ENCODE measurements at places on chromosomes 5 and 9.

DNA sequence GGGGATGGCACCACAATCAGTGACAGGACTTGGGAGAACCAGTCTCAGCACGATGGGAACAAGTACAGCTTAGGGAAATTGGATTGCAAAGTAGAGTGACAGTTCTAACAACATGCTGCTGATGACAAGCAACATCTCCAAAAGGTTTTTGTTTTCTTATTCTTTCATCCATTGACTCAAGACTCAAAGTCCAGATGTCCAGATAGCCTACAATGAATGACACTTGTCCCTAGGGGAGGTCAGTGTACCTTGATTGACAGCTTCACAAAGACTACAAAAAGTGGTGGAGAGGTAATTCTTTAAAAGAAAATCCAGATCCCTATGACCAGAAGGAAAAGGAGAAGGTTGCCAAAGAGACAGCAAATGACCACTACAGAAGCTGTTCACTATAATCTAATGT lies 323.9 kb downstream of the TMEM232 start:
- DNase-seq: no peak

DNA sequence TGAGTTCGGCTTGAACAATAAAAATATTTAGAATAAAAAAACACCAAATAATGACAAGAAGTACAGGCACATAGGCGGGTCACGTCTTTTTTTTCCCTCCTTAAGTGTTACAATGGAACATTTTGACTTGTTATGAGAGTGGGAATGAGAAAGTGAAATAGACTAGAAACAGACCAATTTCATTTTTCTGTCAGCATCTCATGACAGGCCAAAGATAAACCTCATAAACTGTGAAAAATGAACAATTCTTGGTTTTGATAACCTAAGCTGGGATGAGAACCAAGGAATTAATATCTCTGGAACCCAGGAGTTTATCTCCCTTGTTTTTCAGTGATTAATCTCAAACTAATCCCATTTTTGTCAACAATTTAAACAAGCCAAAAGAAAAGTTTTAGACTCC lies 299.5 kb downstream of the SLIT3 start:
- DNase-seq: no peak

GRCh38 chr9:38686933-38687332 lies 33.0 kb downstream of the FAM240B start:
- DNase-seq: no peak

DNA sequence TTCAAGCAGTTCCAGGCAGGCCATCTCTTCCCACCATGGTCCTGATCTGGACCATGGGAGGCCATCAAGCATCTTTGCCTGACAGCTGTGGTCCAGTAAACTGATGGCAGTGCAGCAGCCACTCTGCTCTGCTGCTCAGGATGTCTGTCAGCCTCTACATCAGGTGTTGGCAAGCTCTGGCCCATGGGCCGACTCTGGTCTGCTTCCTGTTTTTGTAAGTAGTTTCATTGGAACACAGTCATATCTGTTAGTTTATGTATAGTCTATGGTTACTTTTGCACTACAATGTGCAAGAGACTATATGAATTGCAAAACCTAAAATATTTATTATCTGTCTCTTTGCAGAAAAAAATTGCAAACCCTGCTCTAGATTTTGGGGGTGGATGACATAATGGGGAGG lies 225.0 kb downstream of the KCTD16 start:
- DNase-seq: no peak

GRCh38 chr9:34983209-34983608 lies 6.3 kb upstream of the DNAJB5 start:
- DNase-seq: no peak

DNA sequence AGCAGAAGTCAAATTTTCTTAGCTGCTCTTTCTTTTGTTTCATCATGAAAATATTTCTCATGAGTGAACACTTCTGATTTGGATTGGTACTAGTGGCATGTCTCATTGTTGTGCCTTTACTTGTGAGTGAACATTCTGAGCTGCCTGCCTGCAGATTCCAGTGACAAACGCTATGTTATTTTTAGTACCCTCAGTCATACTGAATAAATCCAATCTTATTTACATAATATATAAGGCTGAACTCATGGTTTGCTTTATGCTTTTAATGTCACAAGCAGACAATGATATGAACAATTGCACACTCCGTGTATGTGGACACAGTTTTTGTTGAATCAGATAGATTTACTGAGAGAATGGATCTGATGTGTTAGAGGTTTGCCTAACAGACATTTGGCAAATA lies 67.8 kb downstream of the ACTBL2 start:
- DNase-seq: no peak

DNA sequence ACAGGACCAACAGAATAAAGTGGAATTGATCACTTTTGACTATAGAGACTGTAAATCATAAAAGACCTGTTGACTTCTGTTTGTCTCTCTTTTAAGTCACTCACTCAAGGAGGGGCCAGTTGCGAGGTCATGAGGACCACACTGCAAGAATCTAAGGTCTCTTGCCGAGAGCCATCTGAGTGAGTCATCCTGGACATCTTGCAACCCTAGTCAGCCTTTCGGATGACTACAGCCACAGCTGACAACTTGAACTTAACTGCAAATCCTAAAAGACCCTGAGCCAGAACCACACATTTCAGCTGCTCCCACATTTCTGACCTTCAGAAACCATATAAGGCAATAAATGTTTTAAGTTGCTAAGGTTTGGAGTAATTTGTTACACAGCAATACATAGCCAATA lies 129.7 kb upstream of the RAD23B start:
- no peak for DNase-seq

GRCh38 chr9:96116275-96117064 lies 185.5 kb downstream of the HSD17B3 start:
- DNase-seq: no peak

DNA sequence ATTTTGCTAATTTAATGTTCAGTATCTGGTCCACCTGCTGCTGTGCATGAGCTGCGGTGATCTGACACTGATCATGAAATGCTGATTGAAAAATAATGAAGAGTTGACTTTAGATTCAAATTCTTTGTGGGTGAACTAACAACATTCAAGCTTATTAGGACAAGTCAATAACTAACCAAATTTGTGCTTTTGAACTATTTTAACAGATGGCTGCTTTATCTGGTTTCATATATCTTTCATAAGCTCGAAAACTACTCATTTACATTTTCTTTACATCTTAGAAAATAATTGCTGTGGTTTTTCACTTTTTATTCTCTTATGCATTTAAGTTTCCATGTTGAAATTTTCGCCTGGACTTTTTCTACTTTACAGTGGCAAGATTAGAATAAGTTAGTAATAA lies 274.8 kb upstream of the CCNG1 start:
- no peak for DNase-seq

DNA sequence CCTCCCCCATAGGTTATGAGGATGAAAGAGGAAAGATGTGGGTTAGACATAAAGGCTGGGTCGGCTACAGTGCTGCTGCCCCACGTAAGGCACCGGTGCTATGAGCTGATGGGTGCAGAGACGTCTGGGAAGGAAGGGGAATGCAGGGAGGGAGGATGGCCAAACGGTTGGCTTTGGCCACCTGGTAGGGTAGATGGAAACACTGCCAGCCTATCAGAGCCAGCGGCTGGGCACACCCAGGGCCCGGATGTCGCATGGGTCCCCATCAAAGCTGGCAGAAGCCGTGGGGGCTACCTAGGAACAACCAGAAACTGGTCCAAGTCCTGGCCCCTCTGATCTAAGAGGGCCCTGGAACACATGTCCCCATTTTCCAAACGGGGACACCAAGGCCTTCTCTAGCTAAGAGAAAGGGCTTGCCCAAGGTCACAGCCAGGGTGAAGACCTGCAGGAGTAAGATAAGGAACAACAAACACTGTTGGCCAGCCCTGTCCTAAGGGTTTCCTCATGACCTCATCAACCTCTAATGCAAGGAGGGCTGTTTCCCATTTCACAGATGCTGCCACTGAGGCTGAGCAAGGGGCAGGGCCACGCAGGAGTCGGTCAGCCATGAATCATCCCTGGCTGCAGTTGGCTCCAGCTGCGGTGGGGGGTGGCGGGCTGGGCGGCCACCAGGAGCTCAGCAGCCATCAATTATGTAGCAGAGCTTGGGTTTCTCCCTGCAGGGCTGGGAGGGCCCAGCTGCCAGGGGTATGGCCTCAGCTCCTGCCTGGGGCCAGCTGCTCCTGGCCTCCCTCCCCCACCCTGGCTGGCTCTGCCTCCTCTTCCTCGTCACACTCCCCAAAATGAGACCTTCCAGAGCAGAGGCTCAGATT lies 4.9 kb downstream of the SH3GLB2 start:
- DNase-seq: no peak

DNA sequence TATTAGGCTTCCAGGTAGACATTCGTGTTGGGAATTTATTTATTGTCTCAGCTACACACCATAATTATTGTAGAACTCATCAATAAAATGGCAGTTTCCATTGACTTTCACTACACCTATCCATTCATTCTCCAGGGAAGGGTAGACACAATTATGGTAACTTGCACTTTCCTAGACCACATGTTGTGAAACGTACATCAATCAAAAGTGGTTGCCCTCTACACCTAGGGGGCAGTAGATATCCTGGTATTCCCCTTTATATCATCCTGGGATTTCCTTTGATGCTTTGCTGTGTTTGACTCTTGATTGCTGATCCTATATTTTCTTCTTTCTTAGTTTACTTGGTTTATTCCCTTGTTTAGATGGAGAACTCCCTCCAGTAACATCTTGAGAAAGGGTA lies 47.9 kb downstream of the ADGRV1 start:
- no peak for DNase-seq

- DNase-seq: no peak
Observed at GRCh38 chr5:68325065-68325580, 109.6 kb downstream of the PIK3R1 start.

GRCh38 chr9:87107072-87107471 lies 159.8 kb upstream of the GAS1 start:
- DNase-seq: no peak

- no peak for DNase-seq
Observed at GRCh38 chr5:136655468-136655867, 290.1 kb upstream of the TRPC7 start.

GRCh38 chr5:13250464-13251291 lies 693.8 kb downstream of the DNAH5 start:
- no peak for DNase-seq
